Pancreas (tissue), 10 donors: ENCODE measurements at places on chromosomes 3 and 15. TPM values are rescaled to one million over a fixed set of nuclear protein-coding genes. Genes with fewer than 3 reads are reported as not detected.

Gene RHOV
- 8.4 TPM for total RNA-seq

Gene GPR176
- 0.60 TPM for total RNA-seq

Gene RBP2
- not detected for total RNA-seq

Gene RBM15B
- total RNA-seq, result 18.6 TPM

Gene CD200R1
- 0.19 TPM for total RNA-seq

Gene C2CD4A
- 2.3 TPM for total RNA-seq

Gene ABI3BP
- total RNA-seq, result 5.6 TPM

Gene TLR9
- total RNA-seq, result not detected

Gene HESX1
- 0.49 TPM for total RNA-seq

Gene AGBL1
- not detected for total RNA-seq

Gene FANCI
- 1.9 TPM for total RNA-seq

Gene CNTN3
- total RNA-seq, result 1.6 TPM

Gene LRRIQ4
- not detected for total RNA-seq

Gene NR2C2
- 25.1 TPM for total RNA-seq

Gene IGF2BP2
- total RNA-seq, result 5.5 TPM

Gene PTH1R
- total RNA-seq, result 0.49 TPM

Gene PCOLCE2
- total RNA-seq, result 0.59 TPM

Gene SEC22A
- total RNA-seq, result 8.5 TPM

Gene CAMK1
- total RNA-seq, result 4.1 TPM

Gene PYGO1
- total RNA-seq, result 1.4 TPM

Gene ANKRD63
- not detected for total RNA-seq

Gene CCR8
- not detected for total RNA-seq

Gene FOXB1
- total RNA-seq, result not detected

Gene ALG1L2
- total RNA-seq, result 0.78 TPM

Gene ATP8B4
- 0.55 TPM for total RNA-seq

Gene WDR93
- 0.19 TPM for total RNA-seq

Gene ZNF660
- 1.6 TPM for total RNA-seq

Gene CPNE9
- total RNA-seq, result 0.12 TPM

Gene ZPLD1
- total RNA-seq, result 0.19 TPM

Gene SAMD7
- not detected for total RNA-seq

Gene FBXL2
- 2.4 TPM for total RNA-seq

Gene MAGEL2
- 0.67 TPM for total RNA-seq

Gene RTP1
- total RNA-seq, result not detected

Gene REC114
- not detected for total RNA-seq

Gene ZNF385D
- total RNA-seq, result 0.94 TPM

Gene SNURF
- total RNA-seq, result 12.8 TPM

Gene IL16
- 0.79 TPM for total RNA-seq
